SJCRH30 (cell line): ENCODE measurements at places on chromosomes 4 and X.

DNA sequence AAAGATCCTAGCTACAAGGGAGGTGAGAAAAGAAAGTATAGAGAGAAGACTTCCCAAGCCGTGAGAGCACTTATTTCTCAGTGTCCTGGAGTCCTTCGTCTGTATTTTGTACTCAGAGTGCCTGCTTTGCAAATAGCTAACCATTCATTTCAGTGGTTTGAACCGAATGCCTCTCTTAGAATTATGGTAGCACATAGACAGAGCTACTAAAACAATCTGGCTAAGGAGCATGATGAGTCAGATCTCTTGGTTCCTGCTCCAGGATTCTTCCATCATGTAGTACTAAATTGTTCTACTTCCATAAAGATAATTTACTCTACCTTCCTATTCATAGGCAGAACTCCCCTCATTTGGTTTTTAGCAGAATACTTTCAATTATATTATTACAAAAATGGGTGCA is 946.6 kb downstream of the STIM2 start:
- no peak for DNase-seq

DNA sequence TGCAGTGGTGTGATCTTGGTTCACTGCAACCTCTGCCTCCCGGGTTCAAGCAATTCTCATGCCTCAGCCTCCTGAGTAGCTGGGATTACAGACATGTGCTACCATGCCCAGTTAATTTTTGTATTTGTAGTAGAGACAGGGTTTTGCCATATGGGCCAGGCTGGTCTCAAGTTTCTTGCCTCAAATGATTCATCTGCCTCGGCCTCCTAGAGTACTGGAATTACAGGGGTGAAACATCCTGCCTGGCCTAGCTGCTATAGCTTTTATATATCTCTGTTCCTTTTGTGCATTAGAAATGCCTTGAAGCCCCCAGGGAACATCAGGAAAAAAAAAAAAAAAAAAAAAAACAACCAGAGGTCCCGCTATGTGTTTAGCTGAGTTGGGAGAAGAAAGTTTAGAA is 34.8 kb downstream of the UBE2K start:
- peak; percentile 85 for DNase-seq

- no peak for DNase-seq
Observed at GRCh38 chr4:70768301-70768948, 46.7 kb downstream of the RUFY3 start.

- no peak for DNase-seq
Observed at GRCh38 chr4:8402640-8403039, 37.9 kb downstream of the ACOX3 start.

DNA sequence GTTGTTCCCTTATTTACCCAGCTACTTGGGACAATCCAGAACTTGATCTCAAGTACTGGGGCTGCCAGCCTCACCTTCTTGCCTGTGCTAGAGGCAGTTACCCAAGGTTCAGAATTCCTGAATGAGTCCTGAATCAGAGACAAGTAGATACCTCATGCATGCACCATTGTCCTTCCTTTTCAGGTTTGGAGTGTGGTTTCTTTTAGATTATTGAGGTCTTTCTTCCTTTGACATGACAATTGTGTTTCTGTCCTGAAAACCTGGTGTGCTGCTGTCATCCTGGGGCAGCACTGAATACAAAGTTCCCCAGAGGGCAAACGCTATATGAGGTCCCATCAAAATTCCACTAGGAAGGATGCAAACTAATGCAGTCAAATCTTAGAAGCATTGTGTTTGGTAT is 3.5 kb downstream of the CXCL2 start:
- no peak for DNase-seq

DNA sequence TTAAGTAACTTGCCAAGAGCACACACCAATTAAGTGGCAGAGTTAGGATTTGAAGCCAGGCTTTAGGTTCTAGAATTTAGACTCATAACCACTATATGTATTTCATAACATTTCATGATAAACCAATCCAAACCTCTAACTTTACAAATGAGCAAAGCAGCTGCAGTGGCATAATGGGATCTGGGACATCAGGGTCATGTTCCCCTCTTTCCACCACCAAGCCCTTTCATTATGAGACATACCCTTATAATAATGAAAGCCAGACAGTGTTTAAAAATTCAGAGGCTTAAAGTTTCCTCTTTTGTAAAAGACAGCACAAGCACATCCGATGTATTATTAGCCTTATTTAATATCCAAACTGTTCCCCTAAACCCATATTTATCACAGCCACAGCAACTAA is 28.3 kb upstream of the AMELX start:
- DNase-seq: no peak

- no peak for DNase-seq
Observed at GRCh38 chrX:113906168-113906567, 677.7 kb upstream of the HTR2C start.

GRCh38 chr4:37747772-37748330 is 61.7 kb upstream of the RELL1 start:
- DNase-seq: no peak

GRCh38 chr4:179582164-179582905 is 2140.1 kb upstream of the AGA start:
- DNase-seq: no peak

GRCh38 chr4:11328401-11328800 is 100.3 kb downstream of the HS3ST1 start:
- no peak for DNase-seq

DNA sequence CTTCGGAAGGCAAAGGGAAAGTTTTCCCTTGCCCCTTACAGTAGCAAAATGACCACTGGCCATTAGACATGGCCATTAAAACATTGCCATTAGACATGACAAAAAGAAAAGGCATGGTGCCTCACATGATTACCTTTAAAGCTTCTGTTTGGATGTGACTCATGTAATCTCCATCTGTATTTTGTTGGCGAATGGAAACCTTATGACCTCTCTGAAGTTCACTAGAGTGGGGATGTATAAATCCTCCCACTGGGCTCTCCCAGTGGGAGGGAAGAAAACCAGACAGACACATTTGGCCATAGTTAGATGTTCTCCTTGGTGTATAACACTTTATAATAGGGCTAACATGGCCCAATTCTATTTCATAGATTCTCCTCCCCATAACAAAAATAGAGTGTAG is 152.6 kb downstream of the MAGEB17 start:
- DNase-seq: no peak

DNA sequence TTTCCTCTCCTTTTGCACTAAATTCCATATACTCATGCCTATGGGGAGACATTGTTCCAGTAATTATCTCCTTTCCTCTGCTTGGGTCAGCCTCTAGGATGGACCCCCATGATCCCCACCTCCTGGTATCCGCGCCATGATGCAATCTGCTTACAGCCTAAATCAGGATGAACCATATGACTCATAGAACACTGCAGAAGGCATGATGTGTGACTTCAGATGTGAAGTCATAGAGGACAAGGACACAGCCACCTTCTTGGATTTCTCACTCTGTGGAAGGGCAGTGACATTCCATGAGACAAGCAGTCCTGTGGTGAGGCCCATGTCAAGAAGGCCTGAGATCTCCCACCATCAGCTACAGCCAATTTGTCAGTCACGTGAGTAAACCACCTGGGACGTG is 9.0 kb upstream of the TMEM144 start:
- DNase-seq: no peak

DNA sequence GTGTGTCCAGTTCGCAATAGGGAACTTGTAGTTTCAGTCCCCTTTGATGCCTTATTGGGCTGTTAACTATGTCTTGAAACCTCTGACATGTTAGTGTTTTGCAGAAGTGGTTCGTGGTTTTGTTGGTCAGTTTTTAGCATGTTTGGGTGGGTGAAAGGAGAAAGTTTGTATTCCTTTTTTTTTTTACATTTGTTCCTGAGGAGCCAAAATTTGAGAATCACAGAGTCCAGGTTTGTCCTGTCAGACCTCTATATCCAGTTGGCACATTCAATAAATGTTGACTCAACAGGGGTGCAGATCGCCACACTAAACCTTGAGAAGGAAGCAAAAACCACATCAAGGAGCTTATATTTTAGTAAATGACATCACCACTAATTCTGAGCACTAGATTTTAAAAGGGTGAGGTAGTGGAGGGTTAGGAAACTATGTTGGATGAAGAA is 26.2 kb downstream of the DLG3 start:
- no peak for DNase-seq

DNA sequence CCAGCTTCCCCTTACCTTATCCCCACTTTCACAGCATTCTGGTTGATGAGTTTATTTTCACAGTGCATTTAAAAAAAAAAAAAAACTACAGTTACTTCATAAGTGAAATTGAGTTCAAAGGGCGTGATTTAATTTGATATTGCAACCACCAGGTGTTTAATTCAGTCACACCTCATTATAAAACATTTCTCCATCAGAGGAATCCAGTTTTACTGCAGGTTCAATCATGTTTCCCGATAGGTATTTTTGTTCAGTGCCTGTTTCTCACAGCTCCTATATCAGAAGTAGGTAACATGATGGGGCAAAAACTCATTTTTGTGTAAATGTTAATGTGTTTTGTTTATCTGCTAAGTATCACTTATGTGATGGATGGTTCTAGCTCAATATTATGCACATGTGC is 102.3 kb upstream of the PCDH7 start:
- no peak for DNase-seq

DNA sequence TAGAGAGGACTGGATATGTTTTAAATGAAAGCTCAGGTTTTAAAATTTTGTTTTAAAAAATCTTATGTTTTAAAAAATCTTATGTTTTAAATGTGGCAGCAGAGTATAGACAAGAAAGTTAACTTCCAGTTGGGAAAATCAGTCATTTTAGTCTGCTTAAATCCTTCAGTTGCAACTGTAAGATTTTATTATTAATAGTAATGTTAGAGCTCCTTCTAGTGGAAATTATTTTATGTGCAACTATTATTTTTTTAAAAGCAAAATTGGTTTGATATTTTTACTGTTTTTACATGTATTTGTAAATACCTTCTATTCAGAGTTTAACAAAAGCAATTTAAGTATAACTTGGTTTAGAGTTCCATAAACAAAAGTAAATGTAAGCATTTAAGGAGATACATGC is 8.5 kb upstream of the NUDT6 start:
- DNase-seq: peak; percentile 32

GRCh38 chr4:53281438-53281837 is 84.4 kb downstream of the SCFD2 start:
- no peak for DNase-seq

GRCh38 chr4:139767168-139767567 is 101.5 kb downstream of the MGST2 start:
- DNase-seq: peak; percentile 69

DNA sequence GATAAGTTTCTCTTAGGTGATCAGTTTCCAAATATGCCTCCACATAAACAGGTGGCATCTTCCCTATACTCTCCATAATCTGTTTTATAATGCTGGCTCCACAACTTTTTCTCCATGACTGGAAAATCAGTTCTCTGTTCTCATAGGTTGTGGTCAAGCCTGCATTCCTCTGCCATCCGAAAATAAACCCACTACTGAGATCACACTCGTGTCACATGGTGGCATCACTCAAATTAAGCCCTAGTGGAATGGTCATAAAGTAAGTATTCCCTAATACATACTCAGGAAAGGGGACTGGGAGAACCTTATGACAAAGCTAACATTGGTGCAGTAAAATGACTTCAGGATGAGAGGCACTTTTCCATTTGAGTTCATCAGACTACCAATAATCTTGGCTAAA is 37.6 kb downstream of the MAGED4B start:
- peak; percentile 81 for DNase-seq

GRCh38 chr4:177967328-177967727 is 525.1 kb upstream of the AGA start:
- DNase-seq: no peak

DNA sequence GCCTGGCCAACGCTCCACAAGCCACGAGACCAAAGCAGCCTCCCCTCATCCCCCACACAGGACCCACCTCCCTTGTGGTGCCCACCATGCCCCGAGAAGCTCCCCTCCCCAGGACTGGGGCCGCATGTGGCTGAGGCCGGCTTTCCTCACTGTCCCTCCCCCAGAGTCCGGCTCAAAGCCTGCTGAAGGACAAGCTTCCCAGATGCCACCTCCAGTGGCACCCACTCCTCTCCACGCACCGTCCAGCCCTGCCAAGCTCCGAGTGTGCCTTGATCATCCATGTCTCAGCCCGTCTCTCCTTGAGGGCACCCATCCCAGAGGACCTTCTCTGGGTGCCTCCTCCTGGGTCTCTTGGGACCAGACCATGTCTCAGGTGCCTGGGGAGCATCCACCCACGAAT is 58.8 kb upstream of the MXD4 start:
- no peak for DNase-seq

GRCh38 chr4:107734120-107734519 is 14.1 kb upstream of the PAPSS1 start:
- DNase-seq: no peak

DNA sequence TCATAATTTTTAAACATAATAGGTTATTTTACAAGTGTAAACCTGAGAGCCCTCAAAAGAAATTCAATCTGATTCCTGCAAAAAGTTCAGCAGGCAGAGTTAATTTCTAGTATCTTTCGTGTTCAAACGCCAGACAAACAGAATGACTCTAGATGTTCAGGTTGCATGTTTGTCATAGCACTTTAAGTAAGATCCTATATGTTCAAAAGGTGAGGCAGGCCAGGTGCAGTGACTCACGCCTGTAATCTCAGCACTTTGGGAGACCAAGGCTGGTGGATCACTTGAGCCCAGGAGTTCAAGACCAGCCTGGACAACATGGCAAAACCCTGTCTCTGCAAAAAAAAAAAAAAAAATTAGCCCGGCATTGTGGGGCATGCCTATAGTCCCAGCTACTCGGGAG is 1.1 kb upstream of the RASSF6 start:
- no peak for DNase-seq

DNA sequence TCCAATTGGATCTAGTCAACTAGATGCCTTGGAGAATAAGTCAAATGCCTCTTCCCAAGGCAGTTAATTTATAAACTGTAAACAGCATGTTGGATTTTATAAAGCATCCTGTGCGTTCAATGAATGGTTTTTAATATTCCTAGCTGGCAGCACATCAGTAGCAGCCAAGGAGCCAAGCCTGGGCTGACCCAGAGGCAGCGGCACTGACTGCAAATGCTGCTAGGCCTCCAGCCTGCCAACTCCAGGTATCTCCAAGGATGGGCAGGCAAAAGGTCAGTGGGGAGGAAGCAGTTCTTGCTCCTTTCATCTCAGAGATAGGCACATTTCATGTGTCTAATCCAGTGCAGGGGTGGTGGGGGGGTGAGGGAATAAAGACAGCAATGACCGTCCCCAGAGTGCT is 9.5 kb downstream of the NDP start:
- no peak for DNase-seq

DNA sequence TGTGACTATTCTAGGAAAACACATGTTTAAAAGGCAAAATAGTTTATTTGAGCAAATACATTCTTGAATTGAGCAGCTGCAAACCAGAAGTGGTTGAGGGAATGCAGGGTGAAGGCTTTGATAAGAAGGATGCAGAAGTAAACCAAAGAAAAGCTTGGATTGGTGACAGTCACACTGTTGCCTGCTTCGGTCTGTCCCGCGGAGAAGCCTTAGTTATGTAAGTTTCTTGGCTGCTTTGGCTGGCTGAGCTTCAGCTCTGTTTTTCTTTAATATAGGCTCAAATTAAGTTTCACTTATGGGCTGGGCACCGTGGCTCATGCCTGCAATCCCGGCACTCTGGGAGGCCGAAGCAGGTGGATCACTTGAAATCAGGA is 67.6 kb downstream of the FAM53A start:
- DNase-seq: no peak
